ENCODE measurements at places on chromosomes 3 and 15. TPM values are rescaled to one million over a fixed set of nuclear protein-coding genes. Genes with fewer than 3 reads are reported as not detected.

TM4SF18 gene
- polyA plus RNA-seq, result 1.4 TPM

PAK2 gene
- 24.3 TPM for polyA plus RNA-seq

PTPRG gene
- 24.4 TPM for polyA plus RNA-seq

GOLGA8M gene
- not detected for polyA plus RNA-seq

OIP5 gene
- polyA plus RNA-seq, result 71.7 TPM

C2CD4B gene
- 0.31 TPM for polyA plus RNA-seq

ALDH1L1 gene
- 0.89 TPM for polyA plus RNA-seq

SEMA3F gene
- 2.8 TPM for polyA plus RNA-seq

EPHB1 gene
- 3.1 TPM for polyA plus RNA-seq

KCNH8 gene
- polyA plus RNA-seq, result 1.4 TPM

GASK1A gene
- 2.6 TPM for polyA plus RNA-seq

C3orf33 gene
- polyA plus RNA-seq, result 4.7 TPM

AHSG gene
- polyA plus RNA-seq, result 0.18 TPM

MED12L gene
- 5.6 TPM for polyA plus RNA-seq

CFAP161 gene
- polyA plus RNA-seq, result not detected

OTOL1 gene
- polyA plus RNA-seq, result not detected

ZNF620 gene
- polyA plus RNA-seq, result 14.1 TPM

IQCF5 gene
- not detected for polyA plus RNA-seq

RLBP1 gene
- polyA plus RNA-seq, result not detected

NDUFAF3 gene
- polyA plus RNA-seq, result 122 TPM

ADCY5 gene
- polyA plus RNA-seq, result 2.4 TPM

ERICH6 gene
- polyA plus RNA-seq, result 0.19 TPM

BNC1 gene
- polyA plus RNA-seq, result 0.28 TPM

CELSR3 gene
- 8.3 TPM for polyA plus RNA-seq
